Left ventricle myocardium superior (tissue), 1 donor: ENCODE measurements at places on chromosomes 4 and X. TPM values are rescaled to one million over a fixed set of nuclear protein-coding genes. Genes with fewer than 3 reads are reported as not detected.

DNA sequence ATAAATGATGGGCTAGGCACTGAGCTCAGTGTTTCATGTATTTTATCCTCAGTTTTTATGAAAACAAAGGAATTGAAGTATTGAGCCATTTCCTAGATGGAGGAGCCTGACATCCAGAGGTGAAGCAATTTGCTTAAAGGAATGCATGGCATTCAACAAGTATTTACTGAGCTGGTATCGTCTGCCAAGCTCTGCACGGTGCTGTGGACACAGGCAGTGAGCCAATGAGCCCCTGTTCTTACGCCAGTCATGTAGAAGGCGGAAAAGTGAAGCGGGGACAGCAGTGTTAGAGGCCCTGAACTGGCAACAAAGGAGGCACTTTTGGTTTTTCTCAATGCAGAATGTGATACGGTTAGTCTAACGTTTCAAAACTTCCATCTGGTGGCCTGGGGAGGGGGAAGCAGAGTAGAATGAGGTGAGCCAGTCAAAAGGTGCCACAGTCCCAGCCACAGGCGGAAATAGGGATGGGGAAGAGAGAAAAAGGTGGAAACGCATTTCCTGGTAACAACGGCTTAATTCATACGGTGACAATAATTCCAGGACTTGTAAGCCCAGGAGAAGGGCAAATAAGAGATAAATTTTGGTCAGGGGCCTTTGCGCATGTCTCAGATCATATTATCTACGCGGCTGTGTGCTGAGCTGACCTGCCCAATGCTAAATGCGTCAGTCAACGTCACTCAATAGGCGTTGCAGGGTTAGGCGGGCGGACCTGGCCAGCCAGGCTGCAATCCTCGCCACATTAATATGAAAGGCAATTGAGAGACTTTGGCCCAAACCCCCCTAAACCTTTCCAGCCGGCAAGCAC lies 133.9 kb downstream of the AFAP1 start:
- peak; percentile 76 for DNase-seq

DNA sequence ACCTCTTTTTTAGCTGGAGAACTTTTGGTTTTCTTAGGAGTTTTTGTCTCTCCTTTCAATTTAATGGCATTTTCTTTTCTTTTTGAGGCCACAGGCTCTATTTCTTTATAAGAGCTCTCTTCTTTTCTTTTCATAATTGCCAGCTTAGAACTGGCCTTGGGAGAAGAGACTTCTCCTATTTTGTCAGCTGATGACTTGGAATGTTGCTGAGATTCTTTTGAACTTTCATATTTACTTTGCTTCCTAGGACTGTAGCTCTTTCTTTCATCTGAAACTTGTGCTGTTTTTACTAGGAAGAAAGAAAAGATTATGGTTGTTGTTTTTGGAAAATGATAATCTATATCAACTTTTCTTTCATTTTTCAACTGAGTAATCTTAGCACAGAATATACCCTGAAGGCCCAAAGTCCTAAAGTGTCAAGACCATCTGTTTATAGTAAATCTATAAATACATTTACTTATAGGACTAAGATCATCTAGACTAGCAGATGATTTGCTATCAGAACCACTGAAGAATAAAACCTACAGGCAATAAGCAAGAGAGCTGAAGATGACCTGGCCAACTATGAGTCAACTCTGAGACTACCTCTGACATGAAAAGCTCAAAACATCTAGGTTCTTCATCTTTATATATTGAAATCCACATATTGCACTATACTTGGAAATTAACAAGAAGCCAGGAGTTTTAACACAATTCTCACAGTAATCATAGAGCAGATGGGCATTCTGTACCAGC lies 45.6 kb downstream of the RFC1 start:
- DNase-seq: no peak

DNA sequence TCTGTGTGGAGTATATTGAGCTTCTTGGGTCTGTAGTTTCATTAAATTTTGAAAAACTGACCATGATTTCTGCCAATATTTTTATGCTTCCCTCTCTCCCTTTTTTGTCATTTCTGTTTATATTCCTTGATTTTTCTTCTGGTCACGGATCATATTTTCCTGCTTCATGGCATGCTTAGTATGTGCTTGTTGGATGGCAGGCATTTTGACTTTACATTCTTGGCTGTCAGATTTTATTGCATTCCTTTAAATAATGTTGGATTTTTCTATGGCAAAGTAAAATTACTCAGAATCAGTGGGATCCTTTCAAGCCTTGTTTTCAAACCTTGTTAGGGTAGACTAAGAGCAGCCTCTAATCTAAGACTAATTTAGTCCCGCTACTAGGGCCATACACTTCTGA lies 531.8 kb downstream of the IL15 start:
- DNase-seq: no peak

The NPNT gene
- 4.9 TPM for total RNA-seq
